IMR-90 (cell line): ENCODE measurements at places on chromosomes 2 and 18. TPM values are rescaled to one million over a fixed set of nuclear protein-coding genes. Genes with fewer than 3 reads are reported as not detected.

UCN gene
- polyA plus RNA-seq, result 0.22 and 0.30 TPM in 2 replicates

CDCA7 gene
- 17.8 and 18.7 TPM in 2 replicates for polyA plus RNA-seq

ZSWIM2 gene
- 0.09 TPM in 1 of 2 replicates, not detected in the other for polyA plus RNA-seq

SERPINE2 gene
- polyA plus RNA-seq, result 62.7 and 109 TPM in 2 replicates

CPLX4 gene
- not detected in 2 replicates for polyA plus RNA-seq

FAM237A gene
- polyA plus RNA-seq, result not detected in 2 replicates
